Naive B cell (primary cell): ENCODE measurements at places on chromosomes 5 and 9.

- DNase-seq = no peak
Measured at GRCh38 chr9:82457891-82458290, 469.3 kb downstream of the SPATA31D1 start.

GRCh38 chr5:35363387-35363965, 133.2 kb upstream of the PRLR start:
- DNase-seq = no peak

- no peak for DNase-seq
Measured at GRCh38 chr5:1736889-1737711, 62.5 kb downstream of the MRPL36 start.

GRCh38 chr5:32419791-32420190, 24.7 kb downstream of the ZFR start:
- DNase-seq = no peak

- no peak for DNase-seq
Measured at GRCh38 chr5:138241688-138242571, 28.8 kb upstream of the CDC23 start.

DNA sequence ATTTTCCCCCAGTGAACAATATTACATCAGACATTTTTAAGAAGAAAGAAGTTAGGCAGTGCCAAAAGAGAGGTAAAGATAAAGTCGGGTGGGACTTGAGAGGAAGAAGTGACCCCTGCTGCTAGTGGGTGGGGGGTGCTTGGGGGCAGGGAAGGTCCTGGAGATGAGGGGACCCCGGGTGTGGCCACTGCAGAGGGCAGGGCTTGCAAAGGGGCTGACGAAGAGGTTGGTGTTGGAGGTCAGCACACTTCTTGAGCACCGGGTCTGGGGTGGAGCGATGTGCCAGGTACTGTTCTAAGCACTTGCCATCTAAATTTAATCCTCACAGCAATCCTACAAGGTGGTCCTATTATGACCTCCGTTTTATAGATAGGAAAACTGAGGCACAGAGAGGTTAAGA, 62.0 kb downstream of the AMBP start:
- DNase-seq = no peak

GRCh38 chr5:96279801-96280542, 153.1 kb downstream of the PCSK1 start:
- DNase-seq = no peak

DNA sequence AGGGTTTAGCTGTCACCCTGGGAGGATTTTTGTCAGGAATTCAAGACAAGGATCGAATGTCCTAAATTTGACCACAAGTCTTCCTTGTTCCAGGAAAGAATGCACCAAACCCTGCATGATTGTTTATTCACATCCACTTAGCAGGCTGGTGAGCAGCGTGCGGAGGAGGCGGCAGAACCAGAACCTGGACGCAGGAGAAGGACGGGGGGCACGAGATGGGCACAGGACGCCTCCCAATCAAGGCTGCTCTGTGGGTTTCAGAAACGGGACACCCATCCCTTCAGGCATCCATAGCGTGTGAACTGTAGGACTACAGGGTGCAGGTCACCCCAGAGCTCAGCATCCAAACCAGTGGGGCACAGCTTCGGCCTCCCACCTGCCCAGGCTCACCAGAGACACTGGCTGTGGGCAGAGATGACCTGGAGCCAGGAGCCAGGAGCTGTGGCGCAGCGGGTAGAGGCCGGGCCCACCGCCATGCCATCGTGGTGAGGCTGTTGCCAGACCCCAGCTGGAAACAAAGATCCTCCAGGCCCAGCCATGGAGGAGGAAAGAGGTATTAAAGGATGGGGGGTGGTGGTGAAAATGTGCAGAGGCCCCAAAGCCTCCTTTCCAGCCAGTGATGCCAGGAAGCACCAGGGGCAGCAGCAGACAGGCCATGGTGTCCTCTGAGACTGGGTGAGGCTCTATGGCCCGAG, 32.3 kb upstream of the ADAMTS2 start:
- no peak for DNase-seq

DNA sequence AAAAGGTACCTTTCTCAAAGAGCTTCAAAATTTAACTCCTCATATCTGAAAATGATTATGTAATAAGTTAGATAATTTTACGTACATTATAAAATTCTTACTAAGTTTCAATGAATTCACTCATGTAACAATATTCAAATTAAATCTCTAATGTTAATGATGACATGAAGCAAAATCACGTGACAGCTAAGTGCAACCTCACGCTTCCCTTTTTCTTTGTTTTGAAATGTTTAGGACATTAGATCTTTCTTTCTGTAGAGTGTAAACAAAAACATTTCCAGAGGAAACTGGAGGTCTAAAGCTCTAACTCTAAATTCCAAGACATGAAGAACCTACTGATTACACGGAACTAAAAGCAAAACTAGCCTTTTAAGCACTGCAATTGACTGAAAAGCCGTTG, 227.3 kb upstream of the TBCA start:
- DNase-seq = no peak

- no peak for DNase-seq
Measured at GRCh38 chr5:77329664-77330430, 119.4 kb downstream of the PDE8B start.

- no peak for DNase-seq
Measured at GRCh38 chr9:107190936-107191290, 92.2 kb upstream of the RAD23B start.

DNA sequence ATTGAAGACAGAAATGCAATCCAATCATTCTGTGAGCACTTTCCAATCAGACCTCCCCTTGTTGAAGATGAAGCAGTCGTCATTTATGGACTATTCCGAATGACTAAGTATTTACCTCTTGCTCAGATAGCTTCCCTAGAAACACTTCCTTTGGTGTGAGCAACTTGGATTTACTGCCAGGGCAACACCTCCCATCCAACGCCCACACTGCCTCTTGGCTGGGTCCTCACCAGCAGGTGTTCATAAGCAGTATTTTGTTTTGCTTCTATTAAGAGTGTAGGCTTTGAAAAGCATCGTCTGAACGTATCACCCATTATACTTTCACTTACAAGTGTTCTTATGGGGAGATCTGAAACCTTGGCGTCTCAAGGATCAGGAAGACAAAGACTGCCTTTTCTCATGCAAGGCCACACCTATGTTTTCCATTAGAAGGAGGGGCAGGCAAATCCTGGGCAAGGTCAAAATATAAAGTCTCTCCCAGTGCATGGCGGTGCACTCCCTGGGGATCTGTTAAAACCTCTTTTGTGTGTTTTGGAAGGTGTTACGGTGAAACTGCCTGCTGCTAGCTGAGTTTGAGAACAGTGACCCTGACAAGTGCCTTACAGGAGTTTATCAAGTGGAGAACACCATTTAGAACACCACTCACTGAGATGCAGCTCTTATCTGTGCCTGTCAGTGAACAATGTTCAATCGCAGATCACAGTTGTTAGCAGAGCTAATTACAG, 10.6 kb upstream of the MARCHF3 start:
- DNase-seq = no peak

- no peak for DNase-seq
Measured at GRCh38 chr5:126107381-126107780, 315.8 kb upstream of the GRAMD2B start.

DNA sequence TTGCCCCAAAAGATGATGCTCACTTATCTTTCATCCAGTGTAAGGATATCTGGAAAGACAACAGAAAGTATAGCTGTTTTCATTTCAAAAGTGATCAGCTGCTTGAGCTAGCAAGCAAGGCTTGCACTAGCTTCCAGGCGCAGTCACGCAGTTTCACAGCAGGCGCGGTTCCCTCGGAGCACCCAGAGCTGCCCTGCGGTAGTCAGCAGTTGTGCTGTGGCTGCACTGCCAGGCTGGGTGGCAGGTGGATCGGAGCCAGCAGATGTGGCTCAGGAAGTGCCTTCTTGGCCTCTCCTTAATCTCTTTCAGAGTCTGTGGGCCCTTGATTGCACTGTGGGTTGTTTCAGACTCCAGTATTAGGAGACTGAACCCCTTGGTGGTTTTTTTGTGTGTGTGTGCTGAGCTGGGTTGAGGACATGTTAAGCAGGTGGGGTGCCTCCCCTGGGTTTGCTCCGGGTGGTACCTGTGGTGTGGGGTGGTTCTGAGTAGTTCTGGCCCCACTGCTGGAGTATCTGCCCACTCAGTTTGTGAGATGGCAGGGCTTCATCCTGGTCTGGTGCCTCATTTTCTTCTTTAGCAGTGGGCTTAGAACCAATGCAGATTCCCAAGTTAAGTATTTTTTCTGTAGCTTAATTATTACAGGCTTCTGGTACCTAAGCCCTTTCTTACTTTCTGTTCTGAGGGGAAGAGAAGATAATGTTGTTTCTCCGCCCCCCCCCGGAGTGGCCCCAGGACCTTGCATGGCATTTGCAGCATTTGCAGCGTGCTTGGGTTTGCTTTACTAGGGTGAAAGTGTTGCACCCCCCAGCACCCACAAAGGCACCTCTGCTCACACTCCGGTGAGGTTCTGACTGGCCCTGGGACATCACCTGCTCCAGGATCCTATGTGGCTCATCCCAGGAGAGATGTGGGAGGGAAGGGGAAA, 16.4 kb downstream of the TENT4A start:
- DNase-seq = no peak

GRCh38 chr5:172175263-172175719, 12.7 kb downstream of the STK10 start:
- peak; percentile 70 for DNase-seq

- DNase-seq = no peak
Measured at GRCh38 chr5:50767588-50767987, 101.2 kb downstream of the PARP8 start.

DNA sequence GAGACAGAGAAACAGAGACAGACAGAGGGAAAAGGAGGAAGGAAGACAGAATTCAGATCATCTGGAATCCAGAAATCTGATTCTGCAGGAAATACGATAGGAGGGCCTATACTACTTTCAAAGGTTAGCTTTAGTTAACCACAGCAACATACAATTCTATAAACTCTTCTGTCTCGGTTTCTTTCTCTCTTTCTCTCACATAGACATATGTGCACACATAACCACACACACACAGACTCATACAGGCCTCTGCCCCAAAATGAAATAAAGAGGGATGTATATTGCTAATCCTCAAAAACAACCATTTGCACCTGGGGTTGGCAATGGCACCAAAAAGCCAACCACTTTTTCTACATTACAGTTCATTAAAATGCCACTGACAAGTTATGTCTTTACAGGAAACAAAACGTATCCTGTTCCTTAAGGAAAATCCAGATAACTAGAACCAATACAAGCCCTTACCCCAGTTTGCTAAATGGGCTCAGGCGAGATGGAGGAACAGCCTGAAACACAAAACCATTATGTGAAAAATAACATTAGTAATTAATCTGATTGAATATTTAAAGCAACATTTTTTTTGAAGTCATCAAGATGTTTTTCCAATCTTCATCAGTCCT, 372.3 kb upstream of the CCNH start:
- no peak for DNase-seq

- no peak for DNase-seq
Measured at GRCh38 chr5:118981783-118982182, 6.6 kb downstream of the DTWD2 start.

DNA sequence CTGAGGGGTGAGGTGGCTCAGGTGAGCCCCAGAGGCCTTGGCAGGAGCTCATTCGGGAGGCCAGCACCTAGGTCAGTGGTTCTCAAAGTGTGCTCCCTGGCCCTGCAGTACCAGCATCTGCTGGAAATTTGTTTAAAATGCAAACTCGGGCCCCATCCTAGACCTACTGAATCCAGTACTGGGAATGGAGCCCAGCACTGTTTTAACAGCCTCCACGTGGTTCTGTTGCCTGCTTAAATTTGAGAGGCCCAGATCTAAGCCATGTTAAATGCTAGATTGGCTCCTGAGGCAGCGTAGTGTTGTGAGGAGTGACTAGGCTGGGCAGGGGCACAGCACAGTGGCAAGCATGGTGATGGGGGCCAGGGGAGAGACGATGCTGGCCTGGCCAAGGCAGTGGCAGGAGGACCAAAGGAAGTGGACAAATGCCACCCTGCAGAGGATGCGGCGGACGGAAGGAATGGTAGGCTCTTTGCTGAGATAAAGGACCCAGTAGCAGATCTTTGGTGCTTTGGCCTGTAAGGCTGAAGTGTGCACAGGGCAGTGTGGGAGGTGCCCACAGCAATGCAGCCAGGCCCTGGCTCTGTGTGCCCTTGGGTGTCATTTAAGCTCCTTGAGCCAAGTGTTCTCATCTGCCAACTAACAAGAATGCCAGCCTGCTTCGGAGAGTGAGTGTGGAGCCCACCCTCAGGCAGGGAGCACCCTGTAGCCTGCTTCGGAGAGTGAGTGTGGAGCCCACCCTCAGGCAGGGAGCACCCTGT, 4.2 kb downstream of the PRR7 start:
- no peak for DNase-seq

GRCh38 chr5:159928122-159928909, 12.0 kb downstream of the ADRA1B start:
- DNase-seq = no peak

DNA sequence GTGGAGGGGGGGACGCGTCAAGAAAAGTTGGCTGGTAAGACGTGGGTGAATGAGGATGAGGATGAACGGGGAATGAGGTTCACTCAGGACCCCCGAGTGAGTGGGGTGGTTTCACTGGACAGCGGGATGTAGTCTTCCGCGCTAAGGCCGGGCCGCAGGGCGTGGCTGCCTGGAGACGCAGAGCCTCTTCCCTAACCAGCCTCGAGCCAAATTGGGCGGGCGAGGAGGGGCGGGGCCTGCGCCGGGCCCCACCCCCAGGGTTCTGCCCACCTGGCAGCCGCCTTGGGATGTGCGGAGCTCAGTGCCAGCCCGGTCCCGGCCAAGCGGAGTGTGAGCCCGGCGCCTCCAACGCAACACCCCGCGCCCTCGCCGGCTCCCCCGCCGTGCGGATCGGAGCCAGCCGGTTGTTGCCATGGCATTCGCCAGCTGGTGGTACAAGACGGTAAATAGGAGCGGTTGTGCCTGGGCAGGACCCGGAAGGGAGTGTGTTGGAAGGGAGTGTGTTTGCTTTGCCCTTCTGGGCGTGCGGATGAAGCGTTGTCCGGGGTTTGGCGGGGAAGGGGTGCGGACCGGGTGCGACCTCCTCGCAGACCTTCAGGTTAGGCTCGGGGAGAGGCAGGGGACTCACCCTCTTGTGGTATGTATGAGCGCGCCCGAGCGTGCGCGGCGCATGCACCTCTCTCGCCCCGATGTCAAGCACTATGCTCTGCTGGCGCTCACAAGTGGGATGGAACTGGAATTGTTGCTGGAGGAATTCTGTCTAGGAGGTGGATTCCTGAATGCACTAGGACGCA, 746 bp downstream of the CAST start:
- DNase-seq = peak; percentile 83

GRCh38 chr5:72194846-72195245, 87.6 kb downstream of the MAP1B start:
- DNase-seq = no peak

DNA sequence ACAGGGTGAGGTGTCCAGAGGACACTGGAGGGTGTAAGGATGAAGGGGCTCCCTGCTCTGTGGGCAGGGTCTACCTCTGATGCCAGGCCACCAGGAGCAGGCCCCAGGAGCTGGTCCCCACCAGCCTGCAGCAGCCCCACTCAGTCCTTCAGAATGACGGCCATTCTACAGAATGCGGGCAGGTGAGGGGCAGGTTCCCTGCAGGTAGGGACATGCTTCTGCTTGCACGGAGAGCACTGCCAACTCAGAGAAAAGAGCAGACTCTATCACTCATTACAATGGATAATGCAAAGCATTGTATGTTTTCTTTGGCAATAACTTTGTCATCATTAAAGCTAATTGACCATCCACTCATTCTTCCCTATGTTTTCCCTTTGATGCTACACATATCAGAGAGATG, 39.0 kb downstream of the DDX31 start:
- no peak for DNase-seq
